Activated T-cell treated with anti-CD3 and anti-CD28 coated beads, Interleukin-2, amount 50 U/mL, for 72 hours (primary cell): ENCODE measurements at places on chromosomes 2 and 18.

DNA sequence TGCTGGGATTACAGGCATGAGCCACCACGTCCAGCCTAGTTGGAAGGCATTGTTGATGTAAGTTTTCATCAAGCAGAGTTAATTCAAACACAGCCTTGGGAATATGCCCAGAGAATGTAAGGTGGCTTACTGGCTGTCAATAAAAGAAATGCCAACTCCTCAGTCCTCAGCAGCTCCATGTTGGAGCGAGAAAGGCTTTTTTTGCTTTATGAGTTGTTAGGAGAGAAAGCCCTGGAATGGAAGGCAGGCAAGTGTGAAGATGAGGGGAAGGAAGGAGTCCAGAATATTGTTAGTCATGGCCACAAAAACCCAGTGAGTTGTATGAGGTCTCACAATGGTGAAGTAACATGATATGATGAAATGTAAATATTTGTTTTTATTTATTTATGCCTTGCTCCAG, 57.1 kb downstream of the MAP4K4 start:
- no peak for DNase-seq

DNA sequence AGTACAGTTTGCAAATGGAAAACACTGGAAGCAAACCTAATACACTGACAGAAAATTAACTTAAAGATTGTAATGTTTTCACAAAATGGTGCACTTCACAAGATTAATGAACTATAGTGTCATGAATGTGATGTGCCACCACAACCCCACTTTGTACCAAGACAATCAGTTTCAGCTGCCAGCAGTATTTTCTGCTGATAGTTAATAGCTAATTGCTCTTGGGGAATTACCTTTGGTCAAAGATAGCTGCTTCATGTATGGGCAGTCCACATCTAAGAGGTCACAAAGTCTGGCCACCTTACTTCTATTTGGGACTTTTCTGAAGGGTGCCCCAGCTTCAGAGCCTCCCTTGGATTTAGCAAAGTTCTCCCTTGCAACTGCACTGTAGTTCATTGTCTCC, 254.0 kb downstream of the CALCRL start:
- DNase-seq, result no peak

- no peak for DNase-seq
These were observed 33.9 kb downstream of the FN1 start for GRCh38 chr2:215401896-215402379.

GRCh38 chr2:28684142-28684858, 67.3 kb upstream of the PPP1CB start:
- no peak for DNase-seq

DNA sequence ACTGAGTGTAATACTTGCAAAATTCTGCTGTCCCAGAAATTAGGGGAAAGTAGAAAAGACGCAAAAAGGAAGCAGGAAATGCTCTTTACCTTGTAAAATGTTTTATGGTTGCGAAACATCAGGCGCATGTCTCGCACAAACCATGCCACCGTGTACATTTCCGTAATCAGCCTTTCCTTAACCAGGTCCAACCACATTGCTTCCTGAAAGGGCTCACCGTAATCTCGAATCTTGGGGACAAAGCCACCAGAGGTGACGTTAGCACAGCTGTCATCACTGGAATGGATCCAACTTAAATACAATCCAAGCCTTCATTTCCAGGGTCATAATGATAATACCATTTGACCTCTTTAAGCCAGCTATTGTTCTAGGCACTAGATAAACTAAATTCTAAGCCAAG, 49.3 kb downstream of the SP110 start:
- DNase-seq, result no peak
